ENCODE measurements at places on chromosomes 4 and X.
A peak's percentile ranks its signal among the peaks of the same experiment; 100 is the strongest.

- no peak for DNase-seq
Observed at GRCh38 chrX:129719268-129719667, 19.5 kb upstream of the XPNPEP2 start.

- peak; percentile 49 for DNase-seq
Observed at GRCh38 chr4:82429728-82430192, 502 bp downstream of the HNRNPDL start.

DNA sequence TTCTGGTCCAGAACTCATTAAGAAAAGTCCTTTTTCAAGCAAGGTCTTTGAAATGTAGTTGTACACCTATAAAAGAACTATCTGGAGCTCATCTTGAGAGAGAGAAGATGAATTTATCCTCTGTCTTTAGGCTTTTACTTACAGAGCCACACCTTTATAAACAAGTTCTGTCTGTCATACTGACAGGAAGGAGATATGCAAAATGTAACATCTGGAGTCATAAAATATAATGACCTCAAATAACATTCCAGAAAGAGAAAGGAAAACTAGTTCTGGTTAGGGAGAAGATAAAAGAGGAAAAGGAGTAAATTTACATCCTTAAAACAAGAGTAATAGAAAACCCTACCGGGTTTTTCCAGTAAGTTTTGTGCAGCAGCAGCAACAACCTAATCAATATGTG is 1.3 kb downstream of the INPP4B start:
- no peak for DNase-seq

- no peak for DNase-seq
Observed at GRCh38 chrX:133538148-133538547, 122.9 kb upstream of the GPC4 start.

GRCh38 chr4:80956421-80956820 is 74.1 kb upstream of the BMP3 start:
- DNase-seq, result no peak

DNA sequence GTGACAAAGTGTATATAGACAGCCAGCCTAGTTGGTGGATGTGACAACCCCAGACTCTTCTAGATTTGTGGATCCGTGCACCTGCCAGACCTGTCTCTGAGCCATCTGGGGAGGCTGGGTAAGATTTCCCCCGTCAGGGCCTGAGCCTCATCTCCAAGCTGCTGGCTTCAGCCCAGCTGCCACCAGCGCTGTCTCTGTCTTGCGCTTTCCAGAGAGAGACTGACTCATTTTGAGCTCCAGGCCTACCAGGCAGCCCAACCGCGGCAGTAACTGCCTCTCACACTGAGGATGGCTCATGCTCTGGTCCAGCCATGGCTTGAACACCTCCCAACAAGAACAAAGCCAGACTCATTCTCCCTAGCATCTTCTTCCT is 26.4 kb downstream of the NOP14 start:
- no peak for DNase-seq

- DNase-seq, result peak; percentile 76
Observed at GRCh38 chr4:7103031-7103606, 35.3 kb upstream of the GRPEL1 start.

DNA sequence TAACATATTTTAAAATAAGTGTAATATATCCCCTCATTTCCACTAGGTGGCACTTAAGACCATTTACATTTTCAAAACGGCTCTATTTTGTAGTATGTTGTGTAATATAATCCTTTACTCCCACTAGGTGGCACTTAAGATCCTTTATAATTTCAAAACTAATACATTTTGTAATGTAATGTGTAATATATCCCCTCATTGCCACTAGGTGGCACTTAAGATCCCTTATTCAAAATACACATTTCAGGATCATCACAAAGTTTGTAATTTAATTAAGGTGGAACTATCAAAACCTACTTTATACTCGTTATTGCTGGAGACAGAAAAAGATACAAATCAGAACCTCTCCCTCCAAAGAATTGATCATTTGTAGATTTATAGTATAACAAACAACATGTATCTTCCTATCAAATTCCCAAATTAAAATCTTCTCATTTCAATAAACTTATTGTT is 132.5 kb downstream of the ARHGAP6 start:
- peak; percentile 79 for DNase-seq

- DNase-seq, result no peak
Observed at GRCh38 chr4:177093964-177094363, 215.7 kb upstream of the NEIL3 start.

DNA sequence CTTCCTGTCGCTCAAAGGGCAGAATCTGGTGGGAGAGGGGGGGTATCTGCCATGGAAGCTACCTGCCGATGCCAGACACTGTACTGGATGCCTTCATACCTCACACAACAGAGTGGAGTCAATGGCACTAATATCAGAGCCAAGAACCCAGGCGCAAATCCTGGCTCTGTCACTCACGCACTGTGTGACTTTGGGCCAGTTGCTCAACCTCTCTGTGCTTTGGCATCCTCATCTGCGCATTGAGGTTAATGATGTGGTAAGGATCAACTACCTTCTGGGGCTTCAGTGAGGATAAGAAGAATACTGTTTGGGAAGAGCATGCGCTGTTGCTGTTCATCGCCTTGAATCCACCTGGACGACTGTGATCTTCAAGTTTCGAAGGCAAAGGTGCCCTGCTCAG is 70.6 kb downstream of the PPP2R2C start:
- no peak for DNase-seq

- DNase-seq, result no peak
Observed at GRCh38 chr4:183154701-183155391, 55.8 kb downstream of the WWC2 start.

GRCh38 chr4:173264684-173265185 is 69.4 kb downstream of the HMGB2 start:
- peak; percentile 62 for DNase-seq

GRCh38 chr4:5110901-5111300 is 59.6 kb downstream of the STK32B start:
- no peak for DNase-seq

- DNase-seq, result peak; percentile 1
Observed at GRCh38 chrX:6363188-6363587, 134.5 kb upstream of the NLGN4X start.

DNA sequence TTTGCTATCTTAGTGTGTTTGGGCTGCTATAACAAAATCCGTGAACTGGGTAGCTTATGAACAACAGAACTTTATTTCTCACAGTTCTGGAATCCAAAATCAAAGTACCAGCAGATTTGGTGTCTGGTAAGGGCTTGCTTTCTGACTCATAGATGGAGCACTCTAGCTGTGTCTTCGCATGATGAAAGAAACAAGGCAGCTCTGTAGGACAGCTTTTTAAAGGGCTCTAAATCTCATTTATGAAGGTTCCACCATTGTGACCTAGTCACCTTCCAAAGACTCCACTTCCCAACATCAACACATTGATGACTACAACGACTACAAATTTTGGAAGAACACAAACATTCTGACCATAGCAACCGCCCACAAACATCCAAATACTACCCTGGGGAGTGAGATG is 158.6 kb upstream of the LCORL start:
- DNase-seq, result no peak

GRCh38 chrX:16465081-16465876 is 184.7 kb upstream of the S100G start:
- no peak for DNase-seq

DNA sequence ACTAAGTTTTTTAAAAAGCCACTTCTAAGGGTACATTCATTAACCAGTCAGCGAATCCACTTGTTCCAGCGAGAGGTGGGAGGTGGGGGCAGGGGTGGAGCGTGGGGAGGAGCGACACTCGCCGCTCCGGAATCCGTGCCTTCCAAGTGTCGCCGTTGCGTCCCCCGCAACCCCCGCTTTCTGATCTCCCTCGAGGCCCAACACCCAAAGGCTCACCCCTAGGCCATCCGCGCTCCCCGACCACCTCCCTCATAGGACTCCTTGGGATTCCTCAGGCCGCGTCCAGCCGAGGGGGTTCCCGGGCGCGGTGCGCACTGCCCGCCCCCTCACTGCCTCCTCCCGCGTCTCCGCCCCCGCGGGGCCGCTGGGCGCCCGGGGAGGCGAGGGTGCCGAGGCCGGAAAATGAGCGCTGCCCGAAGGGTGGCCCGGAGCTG is 108.1 kb upstream of the STOX2 start:
- no peak for DNase-seq

GRCh38 chr4:10006601-10007435 is 14.5 kb downstream of the SLC2A9 start:
- DNase-seq, result peak; percentile 50

DNA sequence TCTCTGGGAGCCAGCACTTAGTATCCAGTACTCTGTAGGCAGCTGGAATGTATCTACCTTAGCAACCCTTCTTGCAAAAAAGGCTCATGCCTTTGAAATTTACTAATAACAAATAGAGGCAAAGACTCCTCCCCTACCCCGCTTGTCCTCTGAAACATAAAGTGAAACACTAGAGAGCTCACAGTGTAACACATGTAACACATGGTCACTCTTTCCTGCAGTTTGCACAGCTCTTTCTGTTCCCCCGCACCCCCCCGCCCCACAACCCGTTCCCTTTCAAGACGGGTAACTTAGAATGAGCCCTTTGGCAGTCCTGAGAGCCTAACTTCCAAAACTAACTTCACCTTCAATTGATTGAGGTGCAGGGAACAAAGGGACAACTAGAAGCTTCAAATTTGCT is 6.0 kb upstream of the BCORL1 start:
- no peak for DNase-seq

DNA sequence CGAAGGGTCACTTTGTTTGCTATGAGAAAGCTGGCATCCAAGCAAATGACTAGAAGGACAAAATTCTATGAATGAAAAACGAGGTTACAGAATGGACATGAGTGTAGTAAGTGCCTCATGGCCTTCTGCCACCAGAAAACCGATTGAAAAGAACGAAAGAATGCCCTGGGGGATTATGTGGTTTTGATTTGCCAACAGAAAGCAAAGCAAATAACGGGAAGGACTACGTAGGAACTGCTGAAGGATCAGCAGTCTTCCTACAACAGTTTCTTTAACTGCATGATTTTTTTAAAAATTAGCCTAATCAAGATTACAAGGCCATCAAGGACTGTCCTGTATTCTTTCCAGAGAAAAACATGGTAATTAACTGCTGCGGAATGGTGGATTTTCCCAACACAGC is 50.6 kb downstream of the NRK start:
- DNase-seq, result peak; percentile 50

- DNase-seq, result no peak
Observed at GRCh38 chr4:25696409-25696808, 40.8 kb downstream of the SLC34A2 start.

- peak; percentile 11 for DNase-seq
Observed at GRCh38 chr4:107069049-107069448, 32.9 kb upstream of the DKK2 start.

DNA sequence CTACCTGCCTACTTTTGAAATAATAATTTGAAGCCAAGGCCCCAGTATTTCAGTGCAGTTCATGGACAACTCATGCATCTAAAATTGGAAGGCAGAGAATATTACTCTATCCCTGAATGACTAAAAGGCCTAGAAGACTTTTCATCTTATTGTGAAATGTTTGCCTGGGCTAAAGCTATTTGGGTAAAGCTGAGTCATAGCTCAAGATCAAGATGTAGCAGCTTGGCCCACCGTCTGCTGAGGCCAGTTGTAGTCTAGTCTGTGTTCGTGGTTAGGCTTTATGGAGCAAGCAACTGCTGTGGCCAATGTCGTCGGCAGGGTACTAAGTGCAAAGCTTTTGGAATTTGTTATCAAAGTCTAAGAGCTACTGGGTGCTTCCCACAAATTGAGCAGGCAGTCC is 929.1 kb downstream of the RAB28 start:
- no peak for DNase-seq

GRCh38 chr4:35080799-35081198 is 1163.5 kb downstream of the ARAP2 start:
- no peak for DNase-seq

DNA sequence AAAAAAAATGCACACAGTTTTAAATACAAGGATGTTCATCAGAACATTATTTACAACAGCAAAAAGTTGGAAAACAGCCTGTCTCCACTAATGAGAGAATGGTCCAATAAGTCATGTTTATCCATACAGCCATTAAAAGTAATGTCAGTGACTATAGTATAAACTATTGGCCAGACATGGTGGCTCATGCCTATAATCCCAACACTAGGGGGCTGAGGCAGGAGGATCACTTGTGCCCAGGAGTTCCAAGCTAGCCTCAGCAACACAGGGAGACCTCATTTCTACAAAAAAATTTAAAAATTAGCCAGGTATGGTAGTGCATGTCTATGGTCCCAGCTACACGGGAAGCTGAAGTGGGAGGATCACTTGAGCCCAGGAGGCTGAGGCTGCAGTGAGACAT is 48.1 kb upstream of the IL13RA1 start:
- no peak for DNase-seq

- no peak for DNase-seq
Observed at GRCh38 chr4:25504932-25505636, 128.0 kb downstream of the ANAPC4 start.

DNA sequence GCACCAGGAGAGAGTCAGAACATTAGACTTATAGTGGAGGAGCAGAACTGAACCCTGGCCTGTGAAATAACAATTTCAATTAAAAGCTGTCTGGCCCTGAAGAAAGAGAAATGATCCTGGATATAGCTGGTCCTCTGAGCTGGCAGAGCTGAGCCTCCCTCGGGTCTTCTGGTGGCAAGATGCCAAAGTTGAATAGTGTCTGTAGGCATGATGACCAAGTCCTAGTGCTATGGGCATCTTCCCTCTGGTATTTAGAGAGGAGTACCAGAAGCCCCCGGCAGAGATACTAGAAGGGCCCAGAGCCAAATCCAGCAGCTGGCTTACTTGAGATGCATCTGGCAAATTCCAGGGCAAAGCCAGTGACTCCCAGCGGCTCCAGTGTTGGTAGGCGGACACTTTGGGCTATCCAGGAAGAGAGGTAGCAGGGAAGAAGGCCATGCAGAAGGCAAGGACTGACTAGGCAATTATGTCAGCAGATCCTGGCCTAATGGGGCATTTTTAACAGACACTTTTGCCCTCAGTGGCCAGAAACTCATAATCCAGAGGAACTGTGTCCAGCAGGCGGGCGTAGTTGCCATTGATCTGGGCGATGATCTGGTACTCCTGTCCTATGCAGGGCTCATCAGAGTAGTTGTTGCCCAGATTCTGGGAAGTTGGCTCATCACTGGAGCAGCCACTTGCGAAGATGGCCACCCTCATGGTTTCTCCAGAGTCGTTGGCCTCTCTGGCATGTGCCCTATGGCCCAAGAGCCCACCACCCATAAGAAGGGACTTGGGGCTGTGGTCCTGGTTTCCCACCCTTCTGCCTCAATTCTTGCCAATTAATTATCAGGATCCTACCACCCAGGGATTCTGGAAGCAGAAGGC is 17.9 kb downstream of the VSIG4 start:
- no peak for DNase-seq

DNA sequence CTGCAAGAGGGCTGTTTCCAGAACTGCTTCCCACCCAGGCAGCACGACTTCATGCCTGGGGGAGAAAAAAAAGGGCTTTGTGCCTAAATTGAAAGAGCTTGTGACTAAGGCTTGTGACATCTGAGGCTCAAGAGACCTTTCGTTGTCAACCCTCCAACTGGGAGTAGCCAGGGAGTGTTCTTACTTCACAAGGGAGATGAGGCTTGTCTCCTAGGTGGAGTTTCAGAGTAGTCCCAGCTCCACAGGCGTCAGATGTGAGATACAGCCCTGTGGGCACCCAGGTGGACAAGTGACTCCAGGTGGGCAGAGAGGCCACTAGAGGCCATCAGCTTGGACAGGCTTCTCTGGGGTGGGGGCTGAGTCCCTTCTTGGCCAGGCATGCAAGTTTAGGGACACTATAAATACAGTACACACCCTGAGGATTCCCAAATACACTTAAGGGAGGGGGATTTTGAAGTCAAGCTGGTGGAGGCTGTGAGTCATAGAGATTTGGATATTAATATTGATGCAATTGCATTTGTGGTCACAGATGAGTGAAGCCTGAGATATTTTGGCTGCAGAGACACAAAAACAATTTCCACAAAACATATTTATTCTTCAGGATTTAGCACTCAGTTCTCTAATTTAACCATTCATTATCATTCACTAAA is 40.1 kb upstream of the SETD7 start:
- DNase-seq, result peak; percentile 42

- peak; percentile 33 for DNase-seq
Observed at GRCh38 chr4:30525662-30526315, 194.4 kb upstream of the PCDH7 start.
